ENCODE measurements at places on chromosomes 12 and 14.
A peak's percentile ranks its signal among the peaks of the same experiment; 100 is the strongest.

DNA sequence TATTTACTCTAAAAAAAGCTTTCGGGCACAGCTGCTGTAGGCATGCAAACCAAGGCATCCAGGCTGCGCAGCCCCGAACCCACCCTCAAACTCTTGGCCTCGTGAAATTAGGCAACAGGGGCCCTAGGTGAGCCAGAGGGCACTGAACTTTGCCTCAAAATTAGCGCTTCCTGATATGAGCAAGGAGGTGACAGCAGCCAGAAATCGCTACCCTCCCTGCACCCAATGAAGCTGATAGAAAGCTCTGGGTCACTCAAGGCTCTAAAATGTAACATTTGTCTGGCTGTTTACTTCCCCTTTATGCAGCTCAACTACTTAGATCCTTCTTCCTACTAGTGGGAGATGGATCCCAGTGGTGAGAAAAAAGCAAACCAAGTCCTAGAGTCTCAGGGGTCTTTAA is 61.8 kb downstream of the PITPNM2 start:
- DNase-seq, result peak; percentile 87

GRCh38 chr12:50925342-50925651 is 27.0 kb upstream of the HIGD1C start:
- no peak for DNase-seq

GRCh38 chr12:86675197-86675596 is 419.0 kb upstream of the MGAT4C start:
- no peak for DNase-seq

GRCh38 chr12:12561371-12562015 is 1.2 kb downstream of the DUSP16 start:
- DNase-seq, result no peak

- no peak for DNase-seq
Measured at GRCh38 chr14:37591311-37591940, 3.6 kb downstream of the FOXA1 start.

DNA sequence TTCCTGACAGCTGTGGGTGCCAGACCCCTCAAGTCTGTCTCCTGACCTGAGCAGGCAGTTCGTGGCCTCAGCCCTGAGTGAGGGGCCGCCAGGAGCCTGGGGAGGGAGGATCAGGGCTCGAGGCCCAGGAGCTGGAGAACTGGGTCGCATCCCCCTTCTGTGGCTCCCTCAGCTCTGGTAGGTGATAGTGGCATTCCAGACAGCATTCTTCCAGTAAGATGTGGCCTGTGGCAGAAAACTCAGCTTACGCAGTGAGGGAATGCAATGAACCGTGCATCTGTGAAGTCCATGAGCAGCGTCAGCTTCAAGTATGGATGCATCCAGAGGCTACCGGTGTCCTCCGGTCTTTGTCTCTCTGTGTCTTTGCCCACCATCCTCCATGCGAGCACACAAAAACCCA is 28.4 kb upstream of the FBRSL1 start:
- DNase-seq, result no peak

- peak; percentile 11 for DNase-seq
Measured at GRCh38 chr12:82040987-82041743, 282.0 kb upstream of the PPFIA2 start.

GRCh38 chr12:130124605-130125244 is 37.5 kb upstream of the FZD10 start:
- no peak for DNase-seq

- no peak for DNase-seq
Measured at GRCh38 chr14:37807722-37808121, 212.3 kb downstream of the TTC6 start.

All from Kasumi-1 (cell line).